Activated CD4-positive, alpha-beta memory T cell treated with anti-CD3 and anti-CD28 coated beads for 36 hours (primary cell): ENCODE measurements at places on chromosomes 16 and 17. TPM values are rescaled to one million over a fixed set of nuclear protein-coding genes. Genes with fewer than 3 reads are reported as not detected.

TEKT5 gene
- 0.15 TPM for total RNA-seq

C17orf50 gene
- total RNA-seq: not detected

TMC8 gene
- 134 TPM for total RNA-seq

PDXDC1 gene
- total RNA-seq: 53.7 TPM

PRCD gene
- not detected for total RNA-seq

CES1 gene
- 0.63 TPM for total RNA-seq

DNA sequence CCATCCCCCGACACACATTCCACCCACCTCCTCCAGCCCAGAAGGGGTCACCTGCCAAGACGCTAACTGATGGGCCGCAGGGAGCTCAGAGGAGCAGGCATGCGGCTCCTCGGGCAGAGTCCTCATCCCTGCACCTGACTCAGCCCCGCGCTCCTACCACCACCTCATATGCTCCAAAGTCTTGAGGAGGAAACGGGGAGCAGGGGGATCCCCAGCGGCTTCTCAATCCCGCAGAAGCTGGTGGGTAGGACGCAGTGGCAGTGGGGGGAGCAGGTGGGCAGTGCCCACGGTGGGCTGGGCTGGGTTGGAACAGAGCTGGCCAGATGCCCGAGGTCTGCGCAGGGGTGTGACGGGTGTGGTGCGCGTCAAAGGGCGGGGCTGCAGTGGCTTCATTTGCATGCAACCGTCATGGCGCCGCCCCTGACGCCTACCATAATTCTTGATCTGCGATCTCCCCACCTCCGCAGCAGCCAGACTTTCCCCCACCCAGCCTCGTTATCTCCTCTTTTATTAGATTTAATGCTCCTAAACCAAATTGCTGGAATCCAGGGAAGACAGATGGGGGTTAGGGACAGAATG, 39.0 kb upstream of the EMP2 start:
- no peak overlapping the region for H3K27ac ChIP-seq
- peaks cover 20% of the 10 kb centered on the region for H3K27me3 ChIP-seq
- H3K4me3 ChIP-seq: no peak overlapping the region
- peaks cover 4% of the 10 kb centered on the region for H3K4me1 ChIP-seq
- H3K36me3 ChIP-seq: no peaks in the 10 kb centered on the region

DNA sequence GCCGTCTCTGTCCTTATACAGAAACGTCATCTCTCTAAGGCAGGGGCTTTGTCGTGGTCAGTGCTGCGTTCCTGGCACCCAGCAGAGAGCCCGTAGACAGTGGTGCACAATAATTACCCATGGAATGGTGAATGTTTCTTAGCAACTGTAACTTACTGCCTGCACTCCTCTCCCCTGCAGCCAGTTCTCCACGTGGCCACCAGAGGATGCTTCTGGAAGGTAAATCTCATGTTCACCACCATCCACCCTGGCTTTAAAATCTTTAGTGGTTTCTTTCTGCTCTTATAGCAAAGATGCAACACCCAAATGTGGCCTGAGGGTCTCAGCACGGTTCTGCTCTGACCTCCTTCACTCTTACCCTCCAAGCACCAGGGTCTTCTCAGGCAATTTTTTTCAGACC, 150.8 kb downstream of the GRIN2A start:
- no peak overlapping the region for H3K4me3 ChIP-seq
- no peaks in the 10 kb centered on the region for H3K27me3 ChIP-seq
- DNase-seq: no peak
- no peaks in the 10 kb centered on the region for H3K36me3 ChIP-seq
- H3K27ac ChIP-seq: no peak overlapping the region
- H3K4me1 ChIP-seq: no peaks in the 10 kb centered on the region

- H3K27me3 ChIP-seq: no peaks in the 10 kb centered on the region
- H3K36me3 ChIP-seq: peaks cover 33% of the 10 kb centered on the region
- peak overlapping the region; percentile 90 for H3K4me3 ChIP-seq
- peak overlapping the region; percentile 95 for H3K27ac ChIP-seq
- no peak for DNase-seq
Observed at GRCh38 chr17:6642592-6642991, 1.7 kb downstream of the TXNDC17 start.

DNA sequence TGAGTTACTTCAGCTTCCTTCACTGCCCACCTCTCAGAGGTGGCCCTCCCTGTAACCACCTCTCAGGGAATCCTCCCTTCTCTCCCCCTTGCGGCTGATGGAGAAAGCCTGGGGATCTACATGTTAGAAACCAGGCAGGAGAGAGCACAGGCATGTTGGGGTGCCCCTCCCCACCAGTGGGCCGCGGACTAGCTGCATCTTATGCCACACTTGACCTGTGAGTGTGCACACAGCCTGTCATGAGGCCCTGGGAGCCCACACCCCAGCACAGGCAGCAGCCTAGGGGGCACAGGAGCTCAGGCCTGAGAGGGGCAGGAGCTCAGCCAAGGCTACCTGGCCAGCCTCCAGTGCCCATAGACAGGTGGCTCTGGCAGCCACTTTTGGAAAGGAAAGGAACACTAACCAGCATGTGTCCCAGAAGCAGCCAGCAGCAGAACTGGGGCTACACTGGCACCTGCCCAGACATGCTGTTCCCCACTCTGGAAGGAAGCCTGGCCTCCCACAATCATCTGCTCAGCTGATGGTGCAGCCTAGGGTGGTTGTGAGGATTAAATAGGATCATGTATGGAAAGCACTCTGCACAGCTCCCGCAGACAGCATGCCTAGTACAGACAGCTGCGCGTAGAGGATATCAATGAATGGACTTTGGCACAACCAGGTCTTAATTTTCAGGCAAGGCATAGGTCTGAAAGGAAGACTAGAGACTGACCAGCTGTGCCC, 60.5 kb downstream of the TMEM132E start:
- H3K27ac ChIP-seq: no peak overlapping the region
- no peak for DNase-seq
- H3K4me3 ChIP-seq: no peak overlapping the region
- peaks cover 8% of the 10 kb centered on the region for H3K4me1 ChIP-seq
- no peaks in the 10 kb centered on the region for H3K36me3 ChIP-seq
- peaks cover 17% of the 10 kb centered on the region for H3K27me3 ChIP-seq

DNA sequence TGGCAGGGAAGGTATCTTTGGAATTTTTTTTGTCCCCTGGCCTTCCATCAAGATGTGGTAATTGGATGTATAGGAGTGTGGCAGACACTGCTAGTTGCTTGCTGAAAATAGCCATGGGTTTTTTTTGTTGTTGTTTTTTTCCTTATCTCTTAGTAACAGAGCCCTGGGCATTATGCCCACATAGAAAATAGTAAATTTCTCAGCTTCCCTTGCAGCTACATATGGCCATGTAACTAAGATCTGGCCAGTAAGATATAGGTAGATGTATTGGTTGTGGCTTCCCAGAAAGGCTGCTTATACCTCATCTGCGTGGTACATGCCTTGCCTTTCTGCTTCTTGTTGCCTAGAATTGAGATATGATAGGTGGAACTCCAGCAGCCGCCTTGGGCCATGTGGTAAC, 349.9 kb downstream of the CPPED1 start:
- H3K27me3 ChIP-seq: no peaks in the 10 kb centered on the region
- H3K4me1 ChIP-seq: peaks cover 10% of the 10 kb centered on the region
- DNase-seq: no peak
- no peak overlapping the region for H3K4me3 ChIP-seq
- H3K36me3 ChIP-seq: peaks cover 3% of the 10 kb centered on the region

- H3K27ac ChIP-seq: peak overlapping the region; percentile 84
- peaks cover 71% of the 10 kb centered on the region for H3K4me1 ChIP-seq
- peaks cover 62% of the 10 kb centered on the region for H3K36me3 ChIP-seq
- no peaks in the 10 kb centered on the region for H3K27me3 ChIP-seq
- peak; percentile 73 for DNase-seq
- peak overlapping the region; percentile 32 for H3K4me3 ChIP-seq
Observed at GRCh38 chr17:82267575-82268379, 5.7 kb downstream of the CSNK1D start.

- no peaks in the 10 kb centered on the region for H3K27me3 ChIP-seq
- no peak overlapping the region for H3K4me3 ChIP-seq
- peaks cover 69% of the 10 kb centered on the region for H3K4me1 ChIP-seq
- H3K36me3 ChIP-seq: peaks cover 12% of the 10 kb centered on the region
- no peak for DNase-seq
Observed at GRCh38 chr17:64107500-64108236, 22.3 kb downstream of the ERN1 start.

- peaks cover 5% of the 10 kb centered on the region for H3K36me3 ChIP-seq
- DNase-seq: no peak
- H3K4me3 ChIP-seq: no peak overlapping the region
- H3K27me3 ChIP-seq: no peaks in the 10 kb centered on the region
Observed at GRCh38 chr16:57562066-57562465, 19.6 kb downstream of the ADGRG5 start.

DNA sequence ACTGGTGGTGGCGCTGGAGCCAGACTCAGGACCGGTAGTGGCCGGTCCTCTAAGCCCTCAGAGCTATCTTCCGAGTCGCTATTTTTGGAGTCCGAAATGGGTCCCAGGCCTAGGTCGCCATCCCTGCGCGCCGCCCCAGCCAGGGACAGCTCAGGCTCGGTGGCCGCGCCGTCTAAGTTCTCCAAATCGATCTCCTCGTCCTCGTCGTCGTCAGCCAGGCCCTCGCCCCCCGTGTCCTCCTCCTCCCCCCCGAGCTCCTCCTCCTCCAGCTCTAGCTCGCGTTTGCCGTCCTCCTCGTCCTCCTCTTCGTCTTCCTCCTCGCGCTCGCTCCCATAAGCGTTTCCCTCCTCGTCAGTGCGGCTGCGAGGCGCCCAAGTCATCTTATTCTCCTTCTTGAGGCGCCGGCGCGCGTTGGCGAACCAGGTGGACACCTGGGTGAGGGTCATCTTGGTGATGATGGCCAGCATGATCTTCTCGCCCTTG, 1.6 kb downstream of the IRX3 start:
- DNase-seq: no peak
- H3K4me1 ChIP-seq: peaks cover 28% of the 10 kb centered on the region
- no peaks in the 10 kb centered on the region for H3K36me3 ChIP-seq
- peaks cover 68% of the 10 kb centered on the region for H3K27me3 ChIP-seq
- no peak overlapping the region for H3K27ac ChIP-seq
- H3K4me3 ChIP-seq: peak overlapping the region; percentile 49

GRCh38 chr17:49031965-49032928, 35.1 kb downstream of the IGF2BP1 start:
- no peaks in the 10 kb centered on the region for H3K36me3 ChIP-seq
- no peaks in the 10 kb centered on the region for H3K4me1 ChIP-seq
- no peak overlapping the region for H3K4me3 ChIP-seq
- H3K27me3 ChIP-seq: peaks cover 3% of the 10 kb centered on the region

DNA sequence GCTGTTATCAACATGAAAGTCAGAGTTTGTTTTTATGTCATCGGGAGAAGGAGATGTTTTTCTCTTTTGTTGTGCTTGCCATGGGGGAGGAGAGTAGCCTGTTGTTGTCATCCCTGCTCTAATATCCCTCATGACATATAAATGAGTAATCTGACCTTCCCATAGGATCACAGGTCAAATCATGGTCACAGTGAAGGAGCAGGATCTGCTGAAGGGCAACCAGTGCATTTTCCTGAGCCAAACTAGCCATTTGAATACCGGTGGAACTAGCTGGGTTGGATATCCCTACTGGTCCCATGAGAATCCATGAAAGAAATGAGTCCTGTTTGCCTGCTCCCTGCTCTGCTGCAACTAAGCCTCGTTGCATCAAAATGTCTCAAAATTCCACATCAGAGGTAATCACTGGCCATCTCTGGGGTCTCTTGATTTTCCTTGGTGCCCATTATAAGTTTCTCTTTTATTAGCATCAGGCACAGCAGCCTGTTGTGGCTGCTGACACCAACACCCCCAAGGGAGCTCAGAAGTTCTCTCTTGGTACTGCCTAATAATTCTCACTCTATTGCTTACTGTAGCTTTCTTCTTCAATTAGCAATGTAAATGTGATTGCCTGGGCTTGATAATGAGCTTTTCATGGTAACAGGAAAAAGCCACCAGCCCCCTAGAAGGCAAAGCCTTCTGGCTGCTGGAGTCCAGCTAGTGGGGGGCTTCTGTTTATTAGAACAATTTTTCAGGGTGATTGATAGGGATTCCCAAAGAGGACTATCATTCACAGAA, 211.4 kb upstream of the ERCC4 start:
- H3K27ac ChIP-seq: no peak overlapping the region
- H3K4me3 ChIP-seq: no peak overlapping the region
- no peak for DNase-seq
- no peaks in the 10 kb centered on the region for H3K4me1 ChIP-seq
- H3K27me3 ChIP-seq: no peaks in the 10 kb centered on the region
- H3K36me3 ChIP-seq: peaks cover 1% of the 10 kb centered on the region

GRCh38 chr16:17345043-17345442, 125.7 kb downstream of the XYLT1 start:
- peak; percentile 46 for DNase-seq
- peak overlapping the region; percentile 43 for H3K27ac ChIP-seq
- H3K27me3 ChIP-seq: no peaks in the 10 kb centered on the region

- H3K27ac ChIP-seq: no peak overlapping the region
- H3K36me3 ChIP-seq: peaks cover 9% of the 10 kb centered on the region
- H3K27me3 ChIP-seq: no peaks in the 10 kb centered on the region
- no peak for DNase-seq
Observed at GRCh38 chr17:2146132-2146871, 91.4 kb downstream of the HIC1 start.

- H3K4me3 ChIP-seq: no peak overlapping the region
- DNase-seq: no peak
- no peaks in the 10 kb centered on the region for H3K36me3 ChIP-seq
- H3K4me1 ChIP-seq: peaks cover 9% of the 10 kb centered on the region
- H3K27me3 ChIP-seq: peaks cover 18% of the 10 kb centered on the region
- H3K27ac ChIP-seq: no peak overlapping the region
Observed at GRCh38 chr16:88969361-88969831, 7.6 kb downstream of the CBFA2T3 start.

GRCh38 chr17:81909966-81910839, 996 bp downstream of the PCYT2 start:
- H3K27me3 ChIP-seq: no peaks in the 10 kb centered on the region
- DNase-seq: no peak
- H3K36me3 ChIP-seq: peaks cover 18% of the 10 kb centered on the region
- peak overlapping the region; percentile 85 for H3K4me3 ChIP-seq
- no peak overlapping the region for H3K27ac ChIP-seq
- H3K4me1 ChIP-seq: peaks cover 4% of the 10 kb centered on the region

- H3K36me3 ChIP-seq: no peaks in the 10 kb centered on the region
- H3K4me1 ChIP-seq: no peaks in the 10 kb centered on the region
- no peak for DNase-seq
- no peak overlapping the region for H3K27ac ChIP-seq
- H3K27me3 ChIP-seq: peaks cover 6% of the 10 kb centered on the region
Observed at GRCh38 chr16:88320947-88321634, 61.7 kb upstream of the ZNF469 start.

DNA sequence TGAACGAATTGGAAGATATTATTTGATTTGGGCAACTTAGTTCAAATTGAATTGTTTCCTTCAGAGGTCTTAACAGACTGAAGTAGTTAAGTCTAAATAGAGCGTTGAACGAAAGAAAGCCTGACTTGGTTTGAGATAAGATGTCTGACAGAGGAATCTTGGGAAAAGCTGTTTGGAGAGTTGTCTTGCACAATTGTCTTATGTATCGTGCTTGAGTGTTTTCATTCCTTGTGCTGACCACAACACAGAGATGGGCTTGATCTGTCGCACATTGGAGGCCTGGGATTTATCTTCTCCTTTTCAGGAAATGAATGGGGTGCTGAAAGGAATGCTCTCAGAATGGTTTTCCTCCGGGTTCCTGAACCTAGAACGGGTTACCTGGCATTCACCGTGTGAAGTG, 7.8 kb downstream of the MLYCD start:
- peaks cover 6% of the 10 kb centered on the region for H3K4me1 ChIP-seq
- H3K36me3 ChIP-seq: peaks cover 7% of the 10 kb centered on the region
- no peak overlapping the region for H3K27ac ChIP-seq
- no peaks in the 10 kb centered on the region for H3K27me3 ChIP-seq
